ENCODE measurements at places on chromosomes 6 and 20.

GRCh38 chr6:84920021-84920420 lies 155.6 kb upstream of the TBX18 start:
- DNase-seq: no peak

- DNase-seq: no peak
These were observed 235.0 kb upstream of the GMDS start for GRCh38 chr6:2480267-2480966.

- DNase-seq: no peak
These were observed 159.4 kb downstream of the MMS22L start for GRCh38 chr6:97123652-97124051.

GRCh38 chr6:117961301-117961700 lies 54.2 kb downstream of the SLC35F1 start:
- DNase-seq: no peak

GRCh38 chr20:25750220-25750764 lies 53.6 kb upstream of the ZNF337 start:
- no peak for DNase-seq

- no peak for DNase-seq
These were observed 66.1 kb downstream of the ADNP start for GRCh38 chr20:50865114-50865513.

GRCh38 chr6:23319582-23319981 lies 750.2 kb downstream of the HDGFL1 start:
- DNase-seq: no peak

DNA sequence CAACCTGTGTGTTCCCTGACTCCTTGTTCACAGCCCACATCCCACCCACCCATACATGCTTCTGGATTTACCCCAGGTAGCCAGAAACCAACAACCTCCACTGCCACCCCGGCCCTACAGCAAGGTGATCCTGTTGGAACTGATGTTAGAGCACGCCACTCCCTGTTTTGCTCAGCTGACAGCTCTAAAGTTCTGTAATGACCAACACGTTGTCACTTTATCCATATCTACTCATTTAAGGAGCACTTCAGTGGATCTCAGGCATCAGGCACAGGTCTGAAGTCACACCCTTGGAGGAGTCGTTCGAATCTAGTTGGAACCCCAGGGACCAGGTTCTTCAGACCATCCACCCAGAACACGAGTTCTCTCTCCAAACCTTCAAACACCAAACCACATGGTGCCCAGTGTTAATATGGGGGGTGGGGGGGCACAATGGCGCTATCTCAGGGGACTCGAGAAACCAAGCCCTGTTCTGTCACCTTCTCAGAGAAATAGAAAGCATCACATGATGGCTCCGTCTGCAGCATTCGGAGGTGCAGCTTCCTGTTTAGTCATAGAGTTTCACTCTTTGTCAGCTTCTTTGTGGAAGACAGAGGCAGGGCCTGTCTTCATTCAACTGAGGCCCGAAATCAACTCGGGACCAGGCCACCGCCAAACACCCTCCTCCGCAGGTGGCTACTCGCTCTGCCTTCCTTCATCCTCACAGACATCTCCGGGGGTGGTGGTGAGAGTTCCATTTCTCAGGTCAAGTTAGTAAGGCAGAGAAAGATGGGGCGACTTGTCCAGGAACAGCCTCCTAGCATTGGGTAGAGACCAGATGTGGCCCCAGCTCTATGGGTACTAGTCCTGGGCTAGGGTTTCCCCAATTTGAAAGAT lies 142.2 kb downstream of the NFATC2 start:
- DNase-seq: no peak

GRCh38 chr20:23086056-23086566 lies at the start of gene CD93:
CD93 (minus strand) TSS chr20:23086324; CDS start chr20:23086192, 132 bp downstream.
- no peak for DNase-seq

DNA sequence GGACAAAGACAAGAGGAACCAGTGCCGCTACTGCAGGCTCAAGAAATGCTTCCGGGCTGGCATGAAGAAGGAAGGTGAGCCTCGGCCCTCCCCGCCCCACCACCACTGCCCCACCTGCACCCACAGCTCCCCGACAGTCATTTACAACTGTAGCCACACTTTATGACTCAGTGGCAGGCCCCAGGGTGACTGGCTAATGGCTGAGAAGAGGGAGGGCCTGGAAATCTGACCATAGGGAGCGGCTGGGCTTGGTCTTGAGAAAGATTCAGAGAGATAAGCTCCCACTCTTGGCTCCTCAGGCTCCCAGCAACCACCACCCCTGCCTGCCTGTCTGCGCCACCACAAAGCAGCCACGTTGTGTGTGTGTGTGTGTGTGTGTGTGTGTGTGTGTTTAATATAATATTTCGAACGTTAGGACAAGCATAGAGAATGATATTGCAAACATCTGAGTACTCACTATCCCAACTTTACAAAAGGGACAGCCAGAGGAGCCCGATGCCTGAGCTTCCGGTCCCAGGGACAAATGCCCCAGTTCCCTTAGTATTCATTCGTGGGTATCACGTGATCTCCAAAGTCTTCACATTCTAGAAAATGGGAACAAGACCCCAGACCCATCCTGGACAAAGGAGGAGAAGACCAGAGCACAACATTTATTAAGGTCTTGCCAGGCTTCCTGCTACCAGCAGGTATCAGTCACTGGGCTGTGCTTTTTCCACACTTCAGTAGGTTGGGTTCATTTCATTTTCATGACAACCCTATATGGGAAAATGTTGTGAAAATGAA lies 52.1 kb downstream of the HNF4A start:
- no peak for DNase-seq

GRCh38 chr6:37451441-37452193 lies 18.6 kb downstream of the CMTR1 start:
- no peak for DNase-seq

DNA sequence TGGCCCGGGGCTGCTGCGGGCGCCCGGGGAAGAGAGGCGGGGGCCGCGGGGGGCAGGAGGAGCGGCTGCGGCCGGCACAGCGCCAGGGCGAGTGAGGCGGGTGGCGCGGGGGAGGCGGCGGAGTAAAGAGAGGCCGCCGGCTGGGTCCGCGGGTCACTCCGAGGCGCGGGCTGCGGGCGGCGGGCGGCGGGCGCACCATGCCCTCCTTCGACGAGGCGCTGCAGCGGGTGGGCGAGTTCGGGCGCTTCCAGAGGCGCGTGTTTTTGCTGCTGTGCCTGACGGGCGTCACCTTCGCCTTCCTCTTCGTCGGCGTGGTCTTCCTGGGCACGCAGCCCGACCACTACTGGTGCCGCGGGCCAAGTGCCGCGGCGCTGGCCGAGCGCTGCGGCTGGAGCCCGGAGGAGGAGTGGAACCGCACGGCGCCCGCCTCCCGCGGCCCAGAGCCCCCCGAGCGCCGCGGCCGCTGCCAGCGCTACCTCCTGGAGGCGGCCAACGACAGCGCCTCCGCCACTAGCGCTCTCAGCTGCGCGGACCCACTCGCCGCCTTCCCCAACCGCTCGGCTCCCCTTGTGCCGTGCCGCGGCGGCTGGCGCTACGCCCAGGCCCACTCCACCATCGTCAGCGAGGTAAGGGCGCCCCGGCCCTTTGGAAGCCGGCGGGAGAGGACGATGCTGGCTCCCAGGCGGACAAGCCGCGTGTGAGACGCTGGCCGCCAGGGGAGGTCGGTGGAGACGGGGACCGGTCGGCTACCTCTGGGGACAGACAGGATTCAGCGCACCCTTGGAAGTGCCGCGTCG lies at the start of gene SLC22A3:
TSS of gene SLC22A3 (plus strand) at position 156 of the 797 bp plus-strand sequence. CDS start at position 198, 42 bp downstream.
- DNase-seq: no peak

DNA sequence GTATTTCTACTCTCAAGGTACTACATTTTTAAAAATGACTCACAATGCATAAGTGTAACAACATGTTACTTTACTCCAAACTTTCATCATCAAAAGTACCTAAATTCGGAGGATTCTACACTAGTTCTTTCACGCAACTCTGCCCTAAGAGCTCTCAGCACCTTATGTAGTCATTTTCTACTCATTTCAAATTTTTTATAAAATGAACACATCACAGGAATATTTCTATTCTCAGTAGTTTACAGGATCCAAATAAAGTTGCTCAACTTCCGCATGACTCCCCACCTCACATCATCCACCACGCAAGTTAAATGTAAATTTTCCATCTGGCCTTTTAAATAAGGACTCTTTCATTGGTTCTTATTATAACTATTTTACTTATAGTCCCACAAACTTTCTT lies 344.9 kb upstream of the MANEA start:
- DNase-seq: no peak

GRCh38 chr20:59559024-59559817 lies 45.1 kb upstream of the PHACTR3 start:
- no peak for DNase-seq

DNA sequence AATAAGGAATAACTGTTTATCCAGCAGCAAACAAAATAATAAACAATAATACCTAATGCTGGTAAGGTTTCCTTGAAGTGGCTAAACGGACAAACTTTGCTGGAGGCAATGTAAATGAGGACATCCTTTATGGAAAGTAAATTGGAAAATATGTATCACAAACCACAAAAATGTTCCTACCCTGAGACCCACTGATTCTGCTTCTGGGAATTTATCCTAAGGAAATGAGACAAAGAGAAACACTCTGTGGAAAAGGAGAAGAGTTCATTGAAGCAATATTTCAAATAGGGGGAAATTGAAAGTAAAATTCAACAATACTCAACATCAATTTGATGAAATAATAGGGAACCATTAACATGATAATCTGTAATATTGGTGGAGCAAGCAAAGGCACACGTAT lies 37.9 kb downstream of the MAFB start:
- DNase-seq: no peak

GRCh38 chr6:97497713-97498331 lies 214.8 kb upstream of the MMS22L start:
- DNase-seq: peak; percentile 18

DNA sequence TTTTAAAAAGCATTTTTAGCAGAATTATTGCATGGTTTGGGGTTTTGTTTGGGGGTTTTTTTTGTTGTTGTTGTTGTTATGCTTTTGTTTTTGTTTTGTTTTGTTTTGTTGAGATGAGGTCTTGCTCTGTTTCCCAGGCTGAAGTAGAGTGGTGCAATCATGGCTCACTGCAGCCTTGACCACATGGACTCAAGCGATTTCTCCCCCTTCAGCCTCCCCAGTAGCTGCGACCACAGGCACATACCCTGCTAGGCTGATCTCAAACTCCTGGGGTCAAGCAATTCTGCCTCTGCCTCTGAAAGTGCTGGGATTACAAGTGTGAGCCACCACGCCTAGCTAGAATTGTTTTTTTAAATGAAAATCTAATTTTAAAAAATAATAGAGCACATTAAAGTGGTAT lies 35.7 kb downstream of the UBR2 start:
- no peak for DNase-seq

DNA sequence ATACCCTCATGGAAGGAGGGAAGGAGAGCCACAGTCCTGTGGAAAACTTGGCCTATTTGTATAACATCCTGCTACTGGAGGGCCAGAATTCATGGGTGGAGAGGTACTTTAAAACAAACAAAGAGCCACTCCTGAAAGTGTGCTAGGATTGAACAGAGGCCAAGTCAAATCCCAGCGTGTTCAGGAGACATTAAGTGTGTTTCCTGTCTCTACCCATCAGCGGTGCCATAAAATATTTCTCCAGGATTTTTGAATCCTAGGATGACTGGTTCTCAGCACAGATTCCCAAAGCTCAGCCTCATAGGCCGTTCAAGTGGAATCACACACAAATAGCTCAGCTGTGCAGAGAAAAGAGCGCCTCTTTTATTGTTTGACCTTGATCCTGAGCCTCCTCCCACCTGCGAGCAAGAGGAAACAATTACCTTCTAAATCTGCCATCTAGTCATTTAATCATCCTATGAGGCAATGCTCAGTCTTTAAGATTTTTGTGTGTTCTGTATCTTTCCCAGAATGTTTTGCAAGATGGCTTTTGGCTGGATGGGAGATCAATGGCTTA lies 31.8 kb upstream of the RALGAPA2 start:
- DNase-seq: no peak

- no peak for DNase-seq
These were observed 73.1 kb downstream of the ADTRP start for GRCh38 chr6:11705483-11705882.

DNA sequence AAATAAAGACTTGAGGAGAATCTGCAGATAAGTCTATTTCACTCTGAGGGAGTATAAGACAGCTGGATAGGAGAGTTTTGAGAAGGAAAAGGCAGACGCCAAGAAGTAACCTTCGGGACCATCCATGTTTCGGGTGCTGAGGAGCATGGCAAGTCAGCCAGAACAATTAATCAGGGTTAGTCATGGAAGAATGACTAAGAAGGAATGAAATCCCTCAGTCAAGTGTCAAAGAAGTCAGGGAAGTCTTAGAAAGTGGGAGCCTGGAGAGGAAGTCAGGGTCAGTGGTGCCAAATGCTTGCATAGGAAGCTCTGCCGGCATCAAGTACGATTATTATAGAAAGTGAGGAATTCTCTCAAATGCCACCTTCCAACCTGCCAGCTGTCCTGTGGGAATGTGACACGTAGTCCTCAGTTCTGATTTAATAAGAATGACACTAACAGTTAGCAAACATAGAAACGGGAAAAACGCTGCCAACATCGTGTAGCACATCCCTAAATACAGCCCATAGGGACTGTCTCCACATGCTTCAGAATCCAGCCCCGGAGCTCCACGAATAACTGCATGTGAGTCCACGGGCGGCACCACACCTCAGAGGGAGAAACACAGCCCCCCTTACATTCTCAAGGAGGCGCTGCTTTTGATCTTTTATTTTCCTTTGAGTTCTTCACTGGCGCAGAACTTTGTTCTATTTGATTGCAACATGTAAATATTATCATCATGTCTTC lies 602.7 kb downstream of the PRKN start:
- DNase-seq: no peak

GRCh38 chr20:16317445-16318362 lies 255.5 kb downstream of the KIF16B start:
- DNase-seq: no peak

GRCh38 chr6:21636876-21637275 lies 43.3 kb downstream of the SOX4 start:
- no peak for DNase-seq

DNA sequence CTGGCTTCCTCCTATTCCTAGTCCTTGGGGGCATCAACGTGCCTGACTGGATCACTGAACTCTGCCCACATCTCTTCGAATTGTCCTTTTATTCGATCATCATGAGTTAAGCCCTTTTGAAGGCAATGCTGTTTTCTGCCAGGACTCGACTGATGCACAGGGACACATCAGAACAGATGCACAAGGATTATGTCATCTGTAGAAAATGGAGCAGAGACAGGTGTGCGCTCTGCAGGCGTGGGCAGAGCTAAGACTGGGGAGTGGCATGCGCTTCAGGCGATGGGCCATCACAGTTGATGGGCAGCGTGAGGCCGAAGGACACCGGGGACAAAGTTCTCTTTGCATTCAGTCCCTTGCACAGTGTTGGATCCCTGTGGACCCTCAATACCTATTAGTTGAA lies 13.1 kb downstream of the GABRR1 start:
- DNase-seq: no peak

- no peak for DNase-seq
These were observed 5.7 kb downstream of the VSX1 start for GRCh38 chr20:25076201-25076600.

GRCh38 chr6:30954631-30955366 lies 14.0 kb downstream of the MUCL3 start:
- no peak for DNase-seq

- no peak for DNase-seq
These were observed 38.2 kb downstream of the MDFI start for GRCh38 chr6:41676431-41676830.

- DNase-seq: no peak
These were observed 724 bp downstream of the CDKN1A start for GRCh38 chr6:36679043-36679833.

- DNase-seq: no peak
These were observed 35.7 kb downstream of the OGFRL1 start for GRCh38 chr6:71324194-71324785.
